ENCODE measurements at places on chromosomes 1 and 21.

DNA sequence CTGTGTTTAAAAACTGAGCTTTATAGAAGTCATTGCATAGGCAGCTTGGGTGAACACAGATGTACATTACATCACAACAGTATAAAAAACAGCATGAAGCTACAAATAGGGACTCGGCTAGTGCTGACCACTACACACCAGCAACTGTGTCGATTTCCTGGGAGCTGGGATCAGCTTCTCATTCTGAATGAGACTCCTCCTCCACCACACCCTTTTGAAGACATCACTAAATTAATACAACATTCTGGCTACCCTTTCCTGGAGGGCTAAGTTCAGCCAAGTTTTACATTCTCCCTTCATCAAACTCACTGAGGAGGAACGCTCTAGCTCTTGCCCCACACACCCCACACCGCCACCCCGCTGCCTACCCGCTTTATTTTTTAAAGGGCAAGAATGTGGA, 102.7 kb downstream of the ERG start:
- DNase-seq = no peak

DNA sequence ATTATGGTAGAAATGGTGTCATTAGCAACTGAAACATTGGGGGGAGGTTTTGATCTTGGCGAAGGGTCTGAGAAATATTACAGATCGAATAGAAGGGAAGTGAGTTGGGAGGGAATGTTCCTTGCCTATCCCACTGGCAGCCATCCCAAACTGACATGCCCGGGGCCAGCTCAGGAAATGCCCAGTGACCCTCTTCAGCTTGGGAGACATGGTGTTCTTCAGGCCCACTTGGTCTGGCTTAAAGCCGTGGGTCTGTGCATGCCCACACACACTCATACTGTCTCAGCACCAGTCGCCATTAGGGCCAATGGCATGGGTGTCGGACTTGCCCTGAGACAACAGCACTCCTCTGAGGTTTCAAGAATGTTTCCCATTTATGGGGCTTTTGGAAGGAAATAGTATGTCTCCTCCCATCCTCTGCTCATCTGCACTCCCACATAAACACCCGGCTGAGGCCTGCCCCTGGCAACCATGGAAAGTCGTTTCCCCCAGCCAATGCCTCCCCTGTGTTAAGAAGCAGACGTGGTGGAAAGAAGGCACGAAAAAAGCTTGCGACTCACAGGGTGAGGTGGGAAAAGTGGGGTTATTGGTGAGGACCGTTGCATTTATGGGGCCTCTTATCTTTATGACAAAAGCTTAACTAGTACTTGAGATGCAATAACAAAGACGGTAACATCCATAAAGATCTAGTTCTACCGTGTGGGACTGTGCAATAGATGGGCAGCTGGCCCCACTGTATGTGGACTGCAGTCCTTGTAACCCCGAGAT, 2.0 kb downstream of the RNF186 start:
- DNase-seq = no peak

- DNase-seq = no peak
Measured at GRCh38 chr1:116330342-116330652, 42.7 kb upstream of the ATP1A1 start.

DNA sequence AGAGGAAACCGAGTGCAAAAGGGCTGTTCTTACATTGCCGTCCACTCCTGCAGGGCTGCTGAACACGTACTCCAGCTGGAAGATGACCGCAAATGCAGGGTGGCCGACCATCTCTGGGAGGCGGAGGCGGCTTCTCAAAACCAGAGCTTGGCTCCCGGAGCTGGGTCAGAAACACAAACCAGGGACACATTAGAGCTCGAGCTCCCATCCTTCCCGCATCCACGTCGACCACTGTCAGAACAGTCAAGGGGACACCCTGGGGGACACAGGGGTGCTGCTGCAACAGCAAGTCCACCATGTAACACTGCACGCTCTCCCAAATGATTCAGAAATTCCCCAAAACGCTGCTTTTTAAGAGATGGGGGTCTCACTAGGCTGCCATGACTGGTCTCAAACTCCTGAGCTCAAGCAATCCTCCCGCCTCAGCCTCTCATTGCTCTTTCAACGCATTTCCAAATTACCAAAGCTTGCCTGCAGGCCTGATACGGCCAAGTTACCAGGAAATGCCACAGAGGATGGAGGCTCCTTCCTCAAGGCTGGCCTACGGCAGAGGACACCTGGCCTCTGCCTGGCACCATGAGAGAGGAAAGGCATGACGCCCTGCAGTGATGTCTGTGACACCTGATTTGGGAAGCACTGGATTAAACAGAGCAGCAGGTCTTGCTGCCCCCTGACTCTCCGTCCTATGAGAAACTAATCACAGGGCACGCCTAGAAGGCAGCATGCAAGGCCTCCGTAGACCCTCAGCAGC, 45.0 kb downstream of the NPHP4 start:
- DNase-seq = no peak

DNA sequence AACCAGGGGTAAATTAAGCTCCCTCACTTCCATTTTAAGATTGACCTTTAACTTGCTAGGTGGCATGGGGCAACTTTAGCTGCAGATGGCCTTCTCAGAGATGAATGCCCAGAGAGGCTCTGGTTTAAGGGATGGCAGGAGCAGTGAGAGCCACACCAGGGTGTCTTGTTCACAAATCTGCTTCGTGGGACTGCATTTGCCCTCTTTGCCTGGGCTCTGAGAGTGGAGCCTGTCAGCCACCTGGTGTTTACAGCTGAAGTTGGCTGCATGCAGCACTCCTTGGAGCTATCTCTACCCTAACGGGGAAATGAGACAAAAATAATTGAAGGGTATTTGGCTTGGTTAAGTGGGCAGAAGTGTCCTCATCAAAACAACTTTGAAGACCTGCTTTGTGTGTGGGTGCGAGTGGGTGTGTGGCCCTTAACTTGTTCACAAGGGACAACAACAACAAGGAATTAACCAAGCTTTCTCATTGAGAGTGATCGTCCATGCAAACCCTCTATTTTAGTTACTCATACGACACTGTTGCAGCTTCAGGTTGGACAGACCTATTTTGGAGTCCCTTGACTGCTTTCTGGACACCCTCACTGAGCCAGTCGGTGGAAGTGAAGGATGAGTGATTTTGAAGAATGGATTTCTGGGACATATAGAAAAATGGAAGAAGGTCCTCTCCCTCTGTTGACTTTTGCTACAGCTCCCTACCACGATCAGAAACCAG, 29.8 kb downstream of the PGM1 start:
- no peak for DNase-seq

DNA sequence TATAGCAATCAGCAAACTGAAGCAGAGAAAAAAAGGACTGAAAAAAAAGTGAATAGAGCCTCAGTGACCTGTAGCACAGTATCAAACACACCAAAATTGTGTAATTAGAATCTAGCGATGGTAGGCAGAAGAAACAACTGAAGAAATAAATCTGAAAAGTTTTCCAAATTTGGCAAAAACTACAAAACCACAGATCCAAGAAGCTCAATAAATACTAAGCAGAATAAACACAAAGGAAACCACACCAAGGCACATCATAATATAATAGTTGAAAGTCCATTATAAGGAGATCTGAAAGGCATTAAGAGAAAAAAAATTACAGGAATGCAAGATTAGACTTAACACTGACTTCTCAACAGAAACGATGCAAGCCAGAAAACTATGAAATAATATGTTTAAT, 7.1 kb upstream of the IL12RB2 start:
- DNase-seq = no peak

GRCh38 chr1:200136384-200136783, 108.9 kb downstream of the NR5A2 start:
- DNase-seq = no peak

DNA sequence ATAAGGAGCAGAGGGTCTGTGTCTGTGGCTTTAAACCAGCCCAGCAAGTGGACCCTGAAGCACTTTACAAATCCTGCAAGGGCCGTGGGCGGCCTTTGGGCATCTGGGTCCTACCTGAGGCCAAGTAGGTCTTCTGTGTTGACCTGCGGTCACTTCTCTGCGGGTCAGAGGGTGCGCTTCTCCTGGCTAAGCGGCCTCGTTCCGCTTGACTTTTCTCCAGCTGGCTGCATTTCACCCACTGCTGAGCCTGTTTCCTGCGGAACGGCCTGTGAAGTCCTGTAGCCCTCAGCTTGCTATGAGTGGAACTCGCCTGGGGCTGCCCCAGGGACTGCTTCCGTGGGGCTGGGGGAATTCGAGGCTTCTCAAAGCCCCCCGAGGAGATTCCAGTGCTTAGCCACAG, 43.3 kb downstream of the SLC37A1 start:
- no peak for DNase-seq

GRCh38 chr1:201262963-201263608, 20.2 kb upstream of the PKP1 start:
- no peak for DNase-seq

GRCh38 chr1:152783095-152783494, 3.0 kb upstream of the LCE1E start:
- no peak for DNase-seq

DNA sequence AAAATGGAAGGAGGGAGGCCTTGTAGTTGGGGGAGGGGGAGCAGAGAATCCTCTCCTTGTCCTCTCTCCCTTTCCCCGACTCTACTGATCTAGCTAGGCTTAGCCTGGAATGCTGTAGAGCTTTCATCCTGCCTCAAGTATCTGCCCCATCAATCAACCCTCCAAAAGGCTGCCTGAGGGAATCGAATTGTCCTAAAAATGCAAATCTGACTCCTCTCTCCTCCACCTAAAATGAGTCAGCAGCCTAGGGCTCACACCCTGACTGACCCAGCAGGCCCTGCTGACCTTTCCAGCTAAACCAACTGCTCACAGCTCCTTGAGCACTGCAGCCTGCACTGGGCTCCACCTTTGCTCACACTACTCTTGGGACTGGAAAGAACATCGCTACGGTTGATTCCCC, 2.8 kb downstream of the HPDL start:
- DNase-seq = no peak

DNA sequence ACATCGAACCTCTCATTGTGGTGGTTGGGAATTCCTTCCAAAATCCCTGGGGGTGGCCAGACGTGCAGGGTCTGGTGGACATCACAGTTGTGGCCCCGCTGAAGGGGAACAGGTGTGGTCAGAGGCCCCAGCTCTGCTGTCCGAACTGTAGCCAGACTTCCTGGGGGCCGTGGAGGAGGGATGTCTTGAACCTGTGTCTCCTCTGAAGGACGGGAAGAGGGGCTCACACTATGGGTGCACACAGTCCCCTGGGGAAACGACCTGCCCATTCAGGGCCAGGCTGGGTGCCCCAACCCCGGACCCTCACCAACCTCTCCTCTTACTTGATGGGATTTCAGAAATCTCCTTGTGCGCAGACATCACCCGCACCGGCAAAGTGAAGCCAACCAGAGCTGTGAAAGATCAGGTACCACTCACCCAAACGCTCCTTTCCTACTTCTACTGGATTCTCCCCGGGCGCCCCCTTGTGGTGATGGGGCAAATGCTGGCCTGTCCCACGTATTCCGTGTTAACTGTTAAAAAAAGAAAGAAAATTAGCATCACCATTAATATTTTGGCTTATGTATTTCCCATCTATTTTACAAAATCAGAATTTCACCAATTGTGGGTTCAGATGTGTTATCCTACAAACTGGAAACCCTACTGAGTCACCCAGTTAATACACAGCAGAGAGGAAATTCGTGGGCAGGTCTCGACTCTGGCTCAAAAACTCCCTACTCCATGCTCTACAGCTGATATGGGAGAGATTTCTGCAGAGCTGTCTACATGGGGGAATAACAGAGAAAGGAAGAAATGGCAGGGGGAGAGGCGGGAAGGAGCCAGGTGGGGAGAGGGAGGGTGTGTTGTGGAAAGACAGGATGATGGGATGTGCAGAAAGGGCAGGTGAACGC, 28.1 kb downstream of the PADI4 start:
- DNase-seq = no peak

DNA sequence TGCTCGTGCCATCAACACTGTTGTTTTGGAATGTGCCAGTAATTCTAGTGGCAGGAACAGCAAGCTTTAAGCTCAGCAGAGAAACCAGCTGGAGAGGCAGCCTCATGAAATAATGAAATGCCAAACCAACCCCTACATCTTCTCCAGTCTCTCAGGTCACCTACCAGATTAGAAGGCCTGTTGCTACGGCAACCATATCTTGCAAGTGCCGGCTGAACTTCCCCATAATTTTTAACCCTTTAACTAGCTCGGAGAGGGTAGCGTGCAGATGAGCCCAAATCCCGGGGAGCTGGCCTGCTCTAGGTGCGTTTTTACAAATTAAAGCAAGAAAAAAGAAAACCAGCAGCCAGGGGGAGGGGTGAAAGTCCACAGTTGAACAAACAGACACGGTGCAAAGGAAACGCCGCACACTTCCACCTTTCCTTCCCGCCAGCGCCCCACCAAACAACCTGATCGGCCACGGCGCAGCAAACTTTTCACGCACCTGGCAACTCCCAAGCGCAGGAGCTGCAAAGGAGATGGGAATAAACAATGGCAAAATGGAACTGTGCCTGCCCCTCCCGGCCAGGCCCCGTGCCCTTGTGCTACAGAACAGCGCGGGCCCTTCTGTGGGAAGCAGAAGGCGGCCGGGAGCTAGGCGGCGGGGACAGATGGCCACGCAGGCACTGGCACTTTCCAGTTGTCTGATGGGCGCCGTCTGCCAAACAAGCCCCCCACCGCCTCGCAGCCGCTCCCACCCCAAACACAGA, 50.1 kb downstream of the SSBP3 start:
- no peak for DNase-seq

GRCh38 chr1:53122201-53122885, 20.1 kb downstream of the SLC1A7 start:
- no peak for DNase-seq

- no peak for DNase-seq
Measured at GRCh38 chr1:220955116-220955515, 75.9 kb downstream of the HLX start.

DNA sequence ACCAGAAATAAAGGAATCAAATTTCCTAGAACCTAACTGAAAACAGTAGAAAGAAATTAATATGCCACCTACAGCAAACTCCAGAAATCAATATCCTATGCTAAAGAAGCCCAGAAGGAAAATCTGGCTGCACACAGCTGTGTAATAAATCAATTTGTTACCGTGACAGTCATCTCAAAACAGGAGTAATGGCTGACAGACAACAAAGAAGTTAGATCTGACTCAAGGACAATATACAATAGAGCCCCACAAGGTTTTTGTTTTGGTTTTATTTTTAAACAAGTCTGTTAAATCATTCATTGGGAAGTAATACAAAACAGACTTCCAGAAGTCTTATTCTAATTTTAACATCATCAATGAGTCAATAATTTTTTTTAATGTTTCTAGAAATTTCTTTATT, 168.4 kb downstream of the RERE start:
- no peak for DNase-seq

- DNase-seq = no peak
Measured at GRCh38 chr1:64659478-64660138, 85.3 kb upstream of the RAVER2 start.

Measured in anterior cingulate cortex (tissue), 58 donors.